Activated CD4-positive, alpha-beta T cell treated with anti-CD3 and anti-CD28 coated beads, Interleukin-2, amount 50 U/mL, for 16 hours (primary cell): ENCODE measurements at places on chromosomes 5 and 9.

- peak; percentile 6 for DNase-seq
Observed at GRCh38 chr5:58763390-58763789, 180.5 kb downstream of the RAB3C start.

DNA sequence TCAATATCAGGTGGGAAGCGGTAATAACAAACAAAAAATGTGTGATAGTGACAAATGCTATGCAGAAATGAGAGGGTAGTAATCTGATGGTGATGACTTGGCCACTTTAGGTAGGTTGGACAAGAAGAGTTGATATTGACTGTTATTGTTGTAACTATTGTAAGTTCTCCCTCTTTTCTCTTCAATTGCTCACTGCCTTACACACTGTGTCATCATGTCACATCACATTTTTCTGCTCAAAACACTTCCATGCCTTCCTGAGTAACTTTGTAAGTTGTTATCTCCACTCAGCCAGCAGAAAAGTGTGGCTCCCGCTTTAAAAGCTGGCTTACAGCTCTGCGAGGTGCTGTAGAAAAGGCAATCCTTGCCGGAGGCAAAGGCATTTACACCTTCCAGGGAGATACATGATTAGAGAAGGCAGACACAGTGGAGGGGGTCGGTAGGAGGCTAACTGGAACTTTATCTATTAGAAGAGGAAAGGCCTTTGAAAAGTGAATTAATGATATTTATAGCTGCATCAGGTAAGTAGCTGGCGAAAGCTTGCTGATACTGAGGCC, 85.2 kb upstream of the CLINT1 start:
- DNase-seq: no peak

DNA sequence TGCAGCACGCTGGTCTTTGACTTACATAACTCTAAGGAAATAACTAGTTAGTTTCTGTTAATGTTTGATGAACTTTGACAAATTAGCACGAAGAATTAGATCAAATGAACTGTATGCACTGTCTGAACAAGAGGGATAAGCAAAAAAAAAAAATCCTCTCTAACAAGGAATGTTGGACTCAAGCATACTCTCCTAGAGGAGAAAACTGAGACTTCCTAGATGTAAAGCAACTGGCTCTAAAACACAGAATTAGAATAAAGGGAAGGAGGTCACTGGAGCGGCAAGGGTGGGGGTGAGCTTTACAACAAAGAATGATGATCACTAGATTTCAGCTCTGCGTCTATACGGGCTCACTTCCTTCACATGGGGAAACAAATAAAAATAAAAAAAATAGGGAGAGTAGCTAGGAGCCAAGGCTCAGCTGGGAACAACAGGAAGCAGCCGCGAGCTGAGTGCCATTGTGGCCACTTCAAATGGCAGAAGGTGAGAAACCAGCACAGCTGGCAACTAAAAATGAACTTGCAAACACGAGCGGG, 48.7 kb upstream of the CEMIP2 start:
- no peak for DNase-seq

DNA sequence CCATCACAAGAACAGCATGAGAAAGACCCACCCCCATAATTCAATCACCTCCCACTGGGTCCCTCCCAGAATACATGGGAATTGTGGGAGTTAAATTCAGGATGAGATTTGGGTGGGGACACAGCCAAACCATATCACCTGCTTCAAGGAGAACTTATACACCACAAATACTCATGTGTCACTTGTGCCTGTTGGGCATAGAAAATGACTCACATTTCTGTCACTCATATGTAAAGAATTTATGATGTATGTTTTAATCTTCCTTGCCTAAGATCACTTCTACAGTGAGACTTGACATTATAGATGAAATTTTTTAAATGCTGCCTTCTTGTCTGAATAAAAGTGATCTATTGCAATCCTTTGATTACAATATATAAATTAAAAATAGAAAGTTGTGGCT, 23.0 kb upstream of the PRDM6 start:
- no peak for DNase-seq

DNA sequence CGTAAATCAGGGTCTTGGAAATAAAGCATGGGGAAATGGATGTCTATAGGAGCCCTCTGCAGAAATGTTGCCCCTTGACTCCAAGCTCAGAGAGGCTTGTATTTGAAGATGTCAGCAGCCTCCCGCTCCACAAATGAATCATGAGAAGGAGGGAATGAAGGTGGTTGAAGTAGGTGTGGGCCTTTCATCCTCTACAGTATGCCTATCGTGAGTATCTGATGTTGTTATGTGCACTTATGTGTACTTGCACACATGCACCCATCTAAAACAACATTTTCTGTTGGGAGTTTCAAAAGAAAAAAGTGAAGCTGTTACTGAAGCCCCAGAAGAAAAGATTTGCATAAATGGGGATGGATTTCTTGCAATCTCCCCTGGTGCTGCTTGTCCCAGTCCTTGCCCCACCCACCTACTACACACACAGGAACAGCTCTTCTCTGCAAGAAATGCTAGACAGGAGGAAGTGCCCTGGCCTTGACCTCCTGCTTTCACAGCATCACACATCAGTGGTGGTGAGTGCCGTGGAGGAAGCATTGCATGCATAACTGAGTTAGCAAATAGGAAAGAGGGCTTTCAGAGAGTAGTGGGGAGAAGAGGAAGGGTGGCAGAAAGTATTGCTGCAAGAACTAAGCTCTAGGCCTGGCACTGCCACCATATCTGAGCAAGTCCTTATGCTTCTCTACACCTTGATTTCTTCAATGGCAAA, 156.1 kb downstream of the SNX18 start:
- peak; percentile 48 for DNase-seq

GRCh38 chr5:122781465-122781864, 6.6 kb downstream of the SNX2 start:
- DNase-seq: no peak

GRCh38 chr5:33536802-33537201, 96.0 kb downstream of the TARS1 start:
- DNase-seq: no peak

DNA sequence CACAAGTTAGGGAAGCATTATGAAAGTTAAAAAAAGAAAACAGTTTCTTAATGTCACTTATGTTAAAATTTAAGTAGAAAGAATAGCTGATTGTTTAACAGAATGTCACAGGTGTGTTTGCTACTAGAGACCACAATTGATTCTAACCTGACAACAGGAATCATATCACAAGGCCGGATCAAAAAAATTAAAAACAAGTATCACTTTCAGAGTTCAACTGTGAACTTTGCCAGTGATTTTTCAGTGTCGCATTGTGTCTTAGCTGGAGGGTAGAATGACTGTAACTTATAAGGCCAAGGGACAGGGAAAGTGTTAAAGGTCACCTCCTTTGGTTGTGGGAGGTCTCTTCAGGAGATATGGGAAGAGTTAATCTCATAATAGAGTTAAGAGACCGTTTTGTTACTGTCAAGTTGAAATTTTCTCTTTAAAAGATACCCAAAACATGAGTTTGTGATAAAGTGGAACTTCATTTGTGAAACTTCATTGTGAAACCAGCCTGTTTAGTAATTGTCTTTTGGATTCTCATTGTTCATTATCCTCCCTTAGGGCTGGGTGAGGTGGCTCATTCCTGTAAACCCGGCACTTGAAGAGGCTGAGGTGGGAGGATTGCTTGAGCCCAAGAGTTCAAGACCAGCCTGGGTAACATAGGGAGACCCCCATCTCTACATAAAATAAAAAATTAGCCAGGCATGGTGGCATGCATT, 40.9 kb downstream of the CPEB4 start:
- no peak for DNase-seq

DNA sequence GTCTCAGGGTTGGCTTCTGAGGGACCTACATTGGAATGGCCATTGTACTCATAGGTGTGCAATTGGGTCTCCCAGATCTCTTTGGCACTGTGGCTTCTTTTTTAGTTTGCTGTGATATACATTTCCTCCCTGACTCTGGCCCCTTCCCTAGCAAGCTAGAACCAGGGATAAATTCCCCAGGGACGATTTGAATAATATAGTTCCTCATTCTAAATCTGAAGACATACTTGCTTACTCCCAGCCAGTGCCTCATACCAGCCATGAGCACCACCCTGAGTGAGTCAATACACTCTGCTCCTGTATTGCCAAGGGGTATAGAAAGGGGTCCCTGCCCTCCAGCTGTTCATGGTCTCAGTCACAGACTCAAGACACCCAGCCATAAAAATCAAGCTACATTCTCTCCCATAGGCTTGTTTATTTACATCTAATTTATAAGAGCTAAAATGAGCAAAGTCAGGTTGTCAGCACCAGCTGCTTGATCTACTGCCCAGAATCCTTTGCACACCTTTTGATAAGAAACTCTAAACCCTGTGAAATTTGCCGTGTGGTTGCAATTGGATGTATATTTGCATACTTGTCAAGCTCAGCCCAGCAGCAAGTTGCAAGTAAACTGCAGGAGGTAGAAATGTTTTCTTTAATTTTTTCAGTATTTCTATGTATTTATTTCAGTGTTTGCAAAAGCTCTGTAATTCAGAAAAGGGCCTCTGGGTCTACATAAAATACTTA, 219.9 kb upstream of the IRX1 start:
- DNase-seq: no peak

- DNase-seq: no peak
Observed at GRCh38 chr5:57939771-57940170, 457.2 kb upstream of the ACTBL2 start.

DNA sequence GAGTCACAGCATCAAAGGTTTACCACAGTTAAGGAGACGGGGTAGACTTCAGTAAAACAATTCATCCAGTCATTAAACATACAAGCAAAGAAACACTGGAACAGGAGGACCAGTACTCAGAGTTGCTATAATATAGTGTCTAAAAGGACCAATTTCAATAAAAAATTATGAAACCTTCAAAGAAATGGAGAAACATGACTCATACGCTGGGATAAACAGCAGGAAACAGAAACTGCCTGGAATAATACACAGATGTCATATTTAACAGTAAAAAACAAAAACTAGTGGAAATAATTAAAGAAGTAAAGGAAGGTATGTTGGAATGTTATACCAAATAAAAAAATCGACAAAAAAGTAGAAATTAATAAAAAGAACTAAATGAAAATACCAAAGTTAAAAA, 1075.9 kb downstream of the NR2F1-AS1 start:
- DNase-seq: no peak

DNA sequence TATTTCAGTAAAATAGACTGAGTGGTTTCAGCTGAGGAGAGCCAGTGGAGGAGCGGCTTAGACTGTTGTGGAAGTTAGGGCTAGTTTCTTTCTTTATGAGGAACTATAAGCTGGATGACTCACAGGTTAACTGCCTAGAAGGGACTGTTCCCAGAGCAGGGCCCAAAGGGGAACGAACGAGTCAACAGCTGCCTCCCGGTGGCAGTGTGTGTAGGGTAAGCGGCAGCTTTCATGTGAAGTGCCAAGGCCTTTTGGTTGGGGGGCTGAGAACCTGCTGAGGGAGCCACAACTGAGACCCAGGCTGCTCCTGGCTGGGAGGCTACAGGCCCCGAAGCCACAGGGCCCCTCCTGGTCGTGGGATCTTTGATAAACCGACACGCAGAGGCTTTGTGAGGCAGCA, 7.0 kb downstream of the SQSTM1 start:
- DNase-seq: peak; percentile 52

DNA sequence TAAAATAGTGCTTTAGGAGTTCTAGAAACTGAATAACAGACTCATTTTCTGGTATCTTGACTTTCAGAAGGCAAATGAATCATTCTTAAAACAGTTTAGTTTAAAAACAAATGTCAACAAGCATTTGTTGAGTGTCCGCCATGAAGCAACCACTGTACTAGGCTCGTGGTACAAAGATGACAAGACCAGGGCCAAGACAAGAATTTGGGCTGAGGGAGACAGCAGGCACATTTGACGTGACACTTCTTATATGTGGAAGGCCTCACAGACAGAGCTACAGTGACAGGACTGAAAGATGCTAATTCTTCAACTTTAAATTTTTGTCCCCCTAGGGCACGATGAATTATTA, 14.4 kb upstream of the ZNF131 start:
- no peak for DNase-seq
